ENCODE measurements at places on chromosomes 6 and 20. TPM values are rescaled to one million over a fixed set of nuclear protein-coding genes. Genes with fewer than 3 reads are reported as not detected.

DNA sequence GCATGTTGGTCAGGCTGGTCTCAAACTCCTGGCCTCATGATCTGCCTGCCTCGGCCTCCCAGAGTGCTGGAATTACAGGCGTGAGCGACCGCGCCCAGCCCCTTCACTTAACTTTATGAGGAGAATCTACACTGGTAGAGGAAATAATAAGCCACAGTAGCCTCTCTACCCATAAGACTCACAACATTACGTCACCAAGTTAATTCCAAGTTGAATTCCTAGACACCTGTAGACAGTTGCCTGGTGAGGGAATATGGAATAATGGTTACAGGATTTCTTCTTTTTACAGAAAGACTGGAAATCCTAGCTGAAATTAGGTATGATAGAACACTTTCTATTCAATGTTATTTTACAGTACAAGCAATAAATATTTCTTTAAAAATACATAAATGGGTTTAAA, 854.5 kb upstream of the EYS start:
- no peak for DNase-seq

DNA sequence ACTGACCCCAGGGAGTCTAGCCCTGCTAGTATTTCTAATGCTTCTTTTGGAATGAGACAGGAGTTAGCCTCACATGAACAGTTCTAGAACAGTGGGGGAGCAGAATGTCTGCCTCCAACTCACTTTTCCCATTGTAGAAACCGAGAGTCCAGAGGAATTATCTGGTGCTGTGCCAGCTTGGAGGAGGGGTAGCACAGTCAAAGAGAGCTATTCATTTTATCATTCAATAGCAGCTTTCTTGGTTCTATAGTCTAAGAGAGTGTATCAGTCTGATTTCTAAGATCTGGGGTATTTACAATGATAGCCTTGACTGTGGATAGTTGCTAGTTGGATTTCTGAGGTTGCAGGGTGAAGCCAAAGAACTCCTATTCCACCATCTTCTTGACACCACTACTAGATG, 448.2 kb downstream of the RFPL4B start:
- DNase-seq = no peak

GRCh38 chr20:5668529-5668868, 81.7 kb upstream of the SHLD1 start:
- DNase-seq = no peak

- DNase-seq = no peak
Measured at GRCh38 chr6:87342829-87343228, 1.8 kb upstream of the C6orf163 start.

GRCh38 chr6:144185133-144185836, 35.0 kb downstream of the STX11 start:
- no peak for DNase-seq

DNA sequence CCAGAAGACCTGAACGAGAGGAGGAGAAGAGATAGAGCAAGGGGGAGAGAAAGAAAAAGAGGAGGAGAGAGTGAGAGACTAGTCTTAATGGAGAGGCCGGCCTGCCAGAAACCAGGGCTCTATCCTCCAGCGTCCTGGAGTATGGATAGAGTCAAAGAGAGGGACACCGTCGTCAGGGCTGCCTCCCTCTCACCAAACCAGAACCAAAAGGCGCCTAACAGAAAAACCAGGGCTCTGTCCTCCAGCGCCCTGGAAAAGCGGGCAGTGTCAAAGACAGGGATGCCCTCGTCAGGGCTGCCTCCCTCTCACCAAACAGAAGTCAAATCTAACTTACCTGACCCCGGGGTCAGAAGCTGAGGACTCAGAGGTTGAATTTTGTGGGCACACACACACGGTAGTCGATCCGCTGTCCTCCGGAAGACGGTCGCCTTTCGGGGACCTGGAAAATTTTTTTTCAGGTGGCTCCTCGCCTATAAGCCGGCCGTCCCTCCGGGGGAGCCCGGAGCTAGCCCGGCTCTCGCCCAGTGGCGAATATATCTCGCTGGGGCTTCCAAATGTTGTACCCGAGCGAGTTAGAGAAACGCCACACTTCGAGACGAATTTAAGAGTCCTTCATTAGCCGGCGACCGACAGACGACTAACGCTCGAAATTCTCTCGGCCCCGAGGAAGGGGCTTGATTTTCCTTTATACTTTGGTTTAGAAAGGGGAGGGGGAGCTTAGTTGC, 148.2 kb downstream of the TRIM27 start:
- no peak for DNase-seq

DNA sequence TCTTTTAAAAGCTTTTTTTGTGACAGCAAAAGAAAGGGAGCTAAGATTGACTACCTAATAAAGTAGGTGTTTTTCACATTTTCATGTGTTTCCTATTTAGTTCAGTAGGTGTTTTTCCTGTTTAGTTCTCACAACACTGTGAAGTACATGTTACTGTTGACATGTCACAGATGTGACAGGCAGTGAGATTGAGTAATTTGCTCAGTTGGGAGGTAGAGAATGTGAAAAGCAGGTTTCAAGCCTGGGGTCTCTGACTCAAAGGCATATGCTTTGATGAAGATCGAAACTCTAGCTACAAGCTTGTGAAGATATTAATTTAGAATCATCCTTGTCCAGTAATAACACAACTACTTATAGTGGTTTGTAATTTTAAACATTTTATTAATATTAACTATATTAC, 43.1 kb downstream of the SLX4IP start:
- no peak for DNase-seq

GRCh38 chr6:44430326-44430725, 42.8 kb downstream of the CDC5L start:
- DNase-seq = no peak

The SPATS1 gene
- not detected for total RNA-seq

The SSTR4 gene
- not detected for total RNA-seq
